ENCODE measurements at places on chromosomes 1 and 21.
A peak's percentile ranks its signal among the peaks of the same experiment; 100 is the strongest.

GRCh38 chr21:40047211-40047610 lies 180.0 kb downstream of the PCP4 start:
- no peak for DNase-seq

GRCh38 chr1:227192163-227192562 lies 126.1 kb downstream of the CDC42BPA start:
- no peak for DNase-seq

GRCh38 chr1:203028067-203028783 lies 1.9 kb downstream of the PPFIA4 start:
- DNase-seq, result no peak

DNA sequence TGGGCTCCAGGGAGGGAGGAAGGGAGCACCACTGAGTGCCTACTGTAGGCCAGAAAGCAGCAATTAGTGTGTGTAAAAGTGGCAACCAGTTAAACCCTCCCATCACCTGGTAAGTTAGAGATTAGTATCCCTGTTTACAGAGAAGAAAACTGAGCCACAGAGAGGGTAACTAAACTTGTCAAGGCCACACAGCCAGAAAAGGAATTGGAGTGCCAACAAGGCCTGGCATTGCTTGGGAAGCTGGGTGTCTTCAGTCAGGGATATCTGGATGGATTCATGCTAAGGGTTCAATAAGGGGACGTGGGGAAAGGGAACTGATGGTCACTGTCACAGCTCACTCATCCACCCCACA lies 23.6 kb upstream of the ADGRB2 start:
- no peak for DNase-seq

DNA sequence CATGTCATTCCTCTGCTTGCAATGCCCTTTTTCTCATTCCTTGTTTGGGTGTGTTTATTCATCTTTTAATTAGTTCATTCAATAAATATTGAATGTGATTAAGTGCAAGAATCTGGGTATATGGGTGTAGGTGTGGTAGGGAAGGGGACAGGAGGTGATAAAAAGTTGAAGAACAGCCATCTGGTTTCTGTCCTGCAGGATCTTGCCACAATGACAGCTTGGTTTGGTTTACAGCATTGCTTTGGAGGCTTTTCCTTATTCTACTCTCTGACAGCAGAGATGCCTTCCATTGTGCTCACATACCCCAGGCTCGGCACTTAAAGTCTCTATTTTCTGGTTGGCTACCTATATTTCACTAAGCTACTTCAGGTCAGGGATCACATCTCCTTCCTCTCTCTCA lies 3.0 kb upstream of the REG4 start:
- no peak for DNase-seq

- DNase-seq, result no peak
These were observed 43.8 kb downstream of the BATF3 start for GRCh38 chr1:212655668-212656440.

DNA sequence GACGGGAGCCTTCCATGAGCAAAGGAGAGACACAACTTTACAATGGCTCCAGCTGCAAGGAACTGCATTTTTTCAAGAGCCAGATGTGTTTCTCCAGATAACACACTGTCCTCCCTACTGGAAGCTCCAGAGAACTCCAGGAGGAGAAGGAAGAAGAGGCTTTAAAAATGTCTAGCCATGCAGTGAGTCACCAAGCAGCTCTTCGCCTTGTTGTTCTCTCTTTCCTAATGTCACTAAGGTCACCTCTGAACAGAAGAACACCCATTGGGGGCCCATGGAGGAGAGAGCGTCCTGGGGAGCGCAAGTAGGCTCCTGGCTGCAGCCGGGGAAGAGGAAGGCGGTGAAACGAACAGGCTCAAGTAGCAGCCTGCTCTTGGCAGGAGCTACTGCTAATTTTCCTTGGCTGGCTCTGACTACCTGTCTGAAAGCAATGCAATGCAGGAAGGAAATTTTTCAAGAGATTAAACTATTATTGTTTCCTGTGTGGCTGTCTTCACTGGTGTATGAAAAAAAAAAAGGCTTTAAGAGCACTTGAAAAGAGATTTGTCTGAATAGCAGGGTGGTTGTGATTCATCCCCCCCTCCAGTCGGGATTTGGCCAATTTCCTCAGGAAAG lies 321.9 kb downstream of the SETD4 start:
- DNase-seq, result no peak

GRCh38 chr1:1366699-1367066 lies 8.3 kb downstream of the AURKAIP1 start:
- no peak for DNase-seq

- no peak for DNase-seq
These were observed at the start of gene FAM3B for GRCh38 chr21:41316200-41317062. Gene FAM3B (plus strand): TSS chr21:41316801. CDS start chr21:41316880, 79 bp downstream.

GRCh38 chr1:53525595-53525994 lies 66.4 kb downstream of the DMRTB1 start:
- DNase-seq, result no peak

GRCh38 chr1:156814571-156815260 lies 1.9 kb downstream of the SH2D2A start:
- no peak for DNase-seq

DNA sequence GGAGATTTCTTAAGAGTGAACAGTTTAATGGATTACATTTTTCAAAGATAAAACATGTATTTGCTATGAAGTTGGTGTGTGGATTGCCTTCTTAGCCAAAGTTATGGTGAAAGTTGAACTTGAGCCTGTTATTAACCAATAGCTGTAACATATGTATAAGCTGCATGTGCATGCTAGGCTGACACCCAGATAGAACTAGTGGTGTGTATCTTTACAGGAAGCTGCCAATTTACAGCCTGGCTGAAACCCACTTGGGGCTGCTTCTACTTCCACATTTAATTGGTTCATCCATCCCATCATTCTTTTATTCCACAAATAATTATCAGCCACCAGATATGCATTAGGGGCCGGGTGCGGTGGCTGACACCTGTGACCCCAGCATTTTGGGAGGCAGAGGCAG lies 3.3 kb downstream of the PLA2G5 start:
- DNase-seq, result no peak

GRCh38 chr1:22112554-22112953 lies 30.3 kb downstream of the WNT4 start:
- DNase-seq, result no peak

GRCh38 chr1:179785728-179786127 lies 42.6 kb downstream of the FAM163A start:
- DNase-seq, result no peak

- no peak for DNase-seq
These were observed 182.8 kb downstream of the PSMG1 start for GRCh38 chr21:39000496-39000895.

- no peak for DNase-seq
These were observed 54.4 kb upstream of the WNT2B start for GRCh38 chr1:112454316-112454715.

DNA sequence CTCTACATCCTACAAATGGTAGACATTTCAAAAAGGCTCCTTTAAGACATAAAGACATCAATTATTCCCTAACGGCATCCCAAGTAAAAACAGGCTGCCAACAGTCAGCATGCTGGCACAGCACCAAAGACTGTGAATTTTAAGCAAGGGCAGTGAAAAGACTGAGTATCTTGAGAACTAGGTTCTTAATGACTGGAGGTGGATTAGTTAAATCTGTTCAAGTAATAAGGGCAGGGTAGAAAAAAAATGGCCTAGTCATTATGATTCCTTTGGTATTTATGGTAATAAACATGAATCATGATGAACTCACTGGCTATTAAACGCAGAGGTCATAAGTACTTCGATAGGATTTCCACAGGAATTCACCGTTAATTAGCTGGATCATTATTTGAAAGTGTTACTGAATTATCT lies 75.2 kb downstream of the KIFAP3 start:
- DNase-seq, result no peak

DNA sequence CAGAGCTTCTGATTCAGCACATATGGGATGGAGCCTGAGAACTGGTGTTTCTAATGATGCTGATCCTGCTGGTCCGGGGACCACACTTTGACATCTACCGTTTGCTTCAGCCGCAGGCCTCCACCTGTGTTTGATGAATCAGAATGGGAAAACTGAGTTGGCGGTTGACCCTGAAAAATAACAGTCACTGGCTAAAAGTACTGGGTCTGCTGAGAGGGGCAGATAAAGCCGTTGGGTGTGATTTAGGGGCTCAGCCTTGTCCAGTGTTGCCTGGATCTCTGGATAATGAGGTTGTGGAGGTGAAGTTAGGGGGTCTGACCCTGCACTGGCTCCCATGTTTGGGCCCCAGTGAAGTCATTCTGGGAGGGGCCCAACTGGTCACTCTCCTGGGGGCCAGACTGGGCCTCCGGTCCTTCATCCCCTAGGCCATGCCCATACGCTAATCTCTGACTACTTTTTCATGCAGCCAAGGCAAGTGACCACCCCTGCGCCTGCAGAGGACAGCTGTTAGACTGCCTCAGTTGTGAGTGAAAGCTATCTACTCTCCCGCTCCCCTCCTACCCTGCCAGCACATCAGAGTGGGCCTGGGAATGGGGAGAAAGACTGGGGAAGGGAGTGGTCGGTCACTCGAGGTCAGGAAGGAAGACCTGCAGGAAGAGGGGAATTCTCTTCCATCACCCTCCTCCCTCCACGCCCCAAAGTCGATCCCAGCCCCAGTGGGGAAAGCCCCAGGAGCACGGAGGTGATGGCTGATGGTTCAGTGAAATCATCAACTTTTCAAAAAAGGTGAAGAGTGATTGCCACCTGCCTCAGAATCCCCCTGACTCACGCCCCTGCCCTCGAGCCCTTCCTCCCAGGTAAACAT lies 27.7 kb downstream of the VASH2 start:
- DNase-seq, result no peak

DNA sequence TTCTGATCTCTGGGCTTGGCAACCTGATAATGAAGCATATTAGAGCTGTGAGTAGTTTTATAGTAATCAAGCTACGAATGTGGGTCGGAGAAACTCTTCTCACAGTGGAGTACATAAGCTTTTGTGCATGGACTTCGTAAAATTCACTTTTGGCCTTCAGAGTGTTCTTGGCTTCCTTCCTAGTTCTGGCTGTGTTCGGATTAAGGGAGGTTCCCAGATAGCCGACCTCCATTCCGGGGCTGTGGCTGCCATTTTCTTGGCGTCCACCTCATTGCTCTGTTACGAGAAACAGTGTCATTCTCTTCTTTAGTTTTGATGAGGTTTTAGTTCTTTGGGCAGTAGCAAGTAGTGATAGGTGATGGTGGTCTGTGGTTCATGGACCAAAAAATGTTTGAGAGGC lies 26.3 kb downstream of the CAMTA1 start:
- DNase-seq, result no peak

GRCh38 chr1:167648252-167648849 lies 18.3 kb downstream of the RCSD1 start:
- DNase-seq, result no peak

DNA sequence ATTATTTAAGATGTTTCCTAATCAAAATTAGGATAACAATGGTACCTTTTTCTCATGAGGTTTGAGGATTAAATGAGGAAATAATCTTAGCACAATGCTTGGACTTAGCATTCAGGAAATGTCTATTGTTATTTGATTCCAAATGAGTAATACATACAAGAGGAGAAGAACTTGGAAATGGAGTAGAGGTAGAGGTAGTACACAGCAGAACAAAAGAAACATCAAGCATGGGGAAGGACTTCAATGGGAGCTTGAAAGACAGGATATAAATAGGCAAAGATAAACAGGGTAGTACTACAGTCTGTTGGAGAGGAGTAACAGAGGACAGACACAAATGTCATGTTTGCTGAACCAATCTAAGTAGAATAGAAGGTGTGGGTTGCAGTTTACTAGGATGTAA lies 59.5 kb upstream of the RGS2 start:
- no peak for DNase-seq

- no peak for DNase-seq
These were observed 75.5 kb downstream of the PRDM2 start for GRCh38 chr1:13775459-13775858.

- no peak for DNase-seq
These were observed 211.0 kb upstream of the DMRTA2 start for GRCh38 chr1:50634251-50634650.

GRCh38 chr1:24930260-24931145 lies at the start of gene RUNX3:
Gene RUNX3 (minus strand): TSS chr1:24930276. CDS start chr1:24929868, 408 bp downstream.
- peak; percentile 94 for DNase-seq

GRCh38 chr1:211196880-211197279 lies 62.3 kb upstream of the RCOR3 start:
- DNase-seq, result no peak

Data from activated B cell treated with CpG ODN at 0.5 μM for 24 hours (primary cell).